ENCODE measurements at places on chromosomes 2 and 18.

- no peak for DNase-seq
These were observed 393.1 kb upstream of the SLC14A2 start for GRCh38 chr18:45222180-45222579.

- DNase-seq, result no peak
These were observed 177.5 kb downstream of the TMEM18 start for GRCh38 chr2:499726-500125.

DNA sequence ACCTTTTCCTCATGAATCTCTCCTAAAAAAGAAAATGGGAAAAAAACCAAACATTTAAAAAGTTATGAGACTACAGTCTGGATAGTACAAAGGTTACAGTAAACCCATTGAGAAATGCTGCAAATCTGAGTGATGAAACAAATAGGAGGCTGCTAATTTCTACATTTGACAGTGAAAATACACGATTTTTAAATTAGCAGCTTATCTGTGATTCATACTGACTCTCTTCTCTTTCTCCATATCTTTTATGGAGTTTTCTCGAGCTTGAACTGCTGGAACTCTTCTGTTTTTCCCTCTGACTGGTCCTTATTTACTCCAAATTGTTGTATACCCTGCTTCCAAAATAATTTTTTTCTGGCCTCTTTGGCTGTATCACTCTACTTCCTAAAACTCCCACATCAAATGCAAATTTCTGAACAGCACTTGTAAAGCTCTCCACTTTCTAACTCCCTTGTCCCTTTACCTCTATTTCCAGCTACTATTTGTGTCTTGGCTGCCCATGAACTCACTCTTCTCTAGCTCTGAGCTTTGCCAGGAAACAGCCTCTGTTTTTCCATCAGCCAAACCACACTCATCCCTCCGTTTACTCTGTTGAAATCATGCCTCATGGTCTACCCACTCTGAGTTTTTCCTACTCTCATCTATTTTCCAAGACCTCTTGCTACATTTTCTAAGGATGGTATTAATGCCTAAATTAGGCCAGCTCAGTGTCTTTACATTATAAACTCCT lies 73.7 kb downstream of the RBMS1 start:
- DNase-seq, result no peak

DNA sequence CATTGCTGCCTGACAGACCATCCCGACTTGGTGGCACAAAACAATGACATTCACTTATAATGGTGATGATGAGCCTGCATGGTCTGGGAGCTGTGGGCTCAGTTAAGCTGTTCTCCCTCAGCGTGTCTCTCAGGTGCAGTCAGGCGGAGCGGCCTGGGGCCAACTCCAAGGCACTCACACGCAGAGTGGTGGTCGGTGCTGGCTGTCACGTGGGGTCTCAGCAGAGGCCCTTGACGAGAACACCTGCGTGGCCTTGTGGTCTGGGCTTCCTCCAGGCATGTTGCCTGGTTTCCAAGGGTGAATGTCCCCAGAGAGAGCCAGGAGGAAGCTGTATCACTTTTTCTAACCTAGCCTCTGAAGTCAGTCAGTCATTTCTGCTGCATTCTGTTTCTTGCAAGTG lies 29.8 kb downstream of the ARMC9 start:
- no peak for DNase-seq

DNA sequence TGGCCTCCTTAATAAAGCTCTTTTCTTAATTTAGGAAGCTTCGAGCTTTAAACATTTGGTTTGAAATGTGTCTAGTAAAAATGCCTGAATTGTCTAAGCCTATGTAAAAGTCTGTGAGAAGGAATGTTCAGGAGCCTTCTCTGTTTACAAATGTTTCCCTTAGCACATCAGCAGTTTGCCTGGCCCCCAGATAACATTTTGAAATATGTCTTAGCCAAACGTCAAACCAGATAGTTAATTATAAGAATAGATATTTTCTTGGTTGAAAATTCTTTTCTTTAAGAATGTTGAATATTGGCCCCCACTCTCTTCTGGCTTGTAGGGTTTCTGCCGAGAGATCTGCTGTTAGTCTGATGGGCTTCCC lies 498.6 kb downstream of the CCDC85A start:
- DNase-seq, result no peak

GRCh38 chr2:64467096-64467843 lies 13.3 kb downstream of the LGALSL start:
- DNase-seq, result no peak

DNA sequence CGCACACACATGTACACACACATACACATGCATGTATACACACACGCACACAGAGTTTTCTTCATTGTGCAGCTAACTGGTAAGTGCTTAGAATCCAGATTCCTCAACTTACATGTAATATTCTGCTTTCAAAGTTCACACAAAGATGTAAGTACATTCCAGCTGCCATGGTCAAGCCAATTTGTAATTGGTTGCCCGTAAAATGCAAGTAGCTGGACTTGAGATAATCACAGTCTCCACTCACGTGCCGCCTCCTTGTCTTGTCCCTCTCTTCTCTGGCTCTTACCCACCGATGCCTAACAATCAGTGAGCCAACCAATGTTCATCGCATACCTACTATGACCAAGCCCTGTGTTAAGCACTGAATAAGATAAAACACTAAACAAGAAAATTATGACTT lies 77.8 kb downstream of the SOCS6 start:
- no peak for DNase-seq

DNA sequence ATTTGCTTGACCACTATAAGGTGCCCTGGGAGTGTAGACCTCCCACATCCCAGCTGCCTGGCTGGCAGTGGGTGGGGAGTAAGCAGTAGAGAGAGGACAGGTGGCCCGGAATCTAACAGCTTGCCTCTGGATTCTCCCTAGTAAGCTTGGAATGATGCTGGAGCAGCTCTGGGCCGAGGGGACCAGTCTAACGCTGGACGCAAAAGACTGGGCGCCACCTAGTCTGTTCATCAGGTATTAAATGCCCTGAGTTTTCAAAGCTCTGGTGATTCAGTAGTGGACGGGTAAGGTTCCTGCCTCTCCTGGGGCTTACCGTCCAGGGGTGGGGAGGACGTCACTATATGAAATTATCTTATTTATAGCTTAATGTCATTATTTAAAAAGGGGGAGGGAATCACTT lies 648 bp upstream of the LYPD6B start:
- DNase-seq, result no peak

- no peak for DNase-seq
These were observed 103.8 kb downstream of the RNF144A start for GRCh38 chr2:7020939-7021470.

- DNase-seq, result no peak
These were observed 1.0 kb upstream of the B4GALT6 start for GRCh38 chr18:31685097-31686082.

DNA sequence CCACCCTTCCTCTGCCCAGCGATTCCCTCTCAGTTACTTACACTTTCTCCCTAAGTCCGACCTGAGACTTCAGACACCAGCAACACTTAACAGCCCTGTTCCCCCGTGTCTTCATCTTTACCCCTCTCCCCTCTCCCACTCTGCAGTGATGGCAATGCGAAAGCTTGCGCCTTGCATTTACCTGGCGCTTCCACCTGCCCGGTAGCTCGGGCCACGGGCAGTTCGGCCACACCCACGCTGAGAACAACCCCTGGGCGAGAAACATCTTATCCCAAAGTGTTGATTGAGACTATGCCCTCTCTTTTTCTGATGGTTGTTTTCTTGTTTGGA lies 558 bp downstream of the DNAJC10 start:
- DNase-seq, result no peak

- DNase-seq, result no peak
These were observed 286.0 kb downstream of the TRIB2 start for GRCh38 chr2:13002536-13003331.

DNA sequence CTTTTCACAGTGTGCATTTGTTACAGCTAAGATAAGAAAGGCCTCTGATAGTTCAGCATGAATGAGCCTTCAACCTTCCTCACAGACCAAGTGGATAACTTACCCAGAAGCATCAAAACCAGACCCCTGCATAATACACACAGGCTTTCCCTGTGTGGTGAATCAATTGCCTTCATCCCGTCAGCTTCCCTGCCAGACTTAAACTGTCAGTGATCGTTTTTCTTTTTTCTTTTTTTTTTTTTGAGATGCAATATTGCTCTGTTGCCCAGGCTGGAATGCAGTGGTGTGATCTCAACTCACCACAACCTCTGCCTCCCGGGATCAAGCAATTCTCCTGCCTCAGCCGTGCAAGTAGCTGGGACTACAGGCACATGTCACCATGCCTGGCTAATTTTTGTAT lies 20.5 kb upstream of the SLC35F5 start:
- DNase-seq, result no peak

- DNase-seq, result no peak
These were observed 89.5 kb downstream of the COL6A3 start for GRCh38 chr2:237324405-237324831.

- DNase-seq, result no peak
These were observed 148.8 kb downstream of the ACKR3 start for GRCh38 chr2:236718207-236718992.

DNA sequence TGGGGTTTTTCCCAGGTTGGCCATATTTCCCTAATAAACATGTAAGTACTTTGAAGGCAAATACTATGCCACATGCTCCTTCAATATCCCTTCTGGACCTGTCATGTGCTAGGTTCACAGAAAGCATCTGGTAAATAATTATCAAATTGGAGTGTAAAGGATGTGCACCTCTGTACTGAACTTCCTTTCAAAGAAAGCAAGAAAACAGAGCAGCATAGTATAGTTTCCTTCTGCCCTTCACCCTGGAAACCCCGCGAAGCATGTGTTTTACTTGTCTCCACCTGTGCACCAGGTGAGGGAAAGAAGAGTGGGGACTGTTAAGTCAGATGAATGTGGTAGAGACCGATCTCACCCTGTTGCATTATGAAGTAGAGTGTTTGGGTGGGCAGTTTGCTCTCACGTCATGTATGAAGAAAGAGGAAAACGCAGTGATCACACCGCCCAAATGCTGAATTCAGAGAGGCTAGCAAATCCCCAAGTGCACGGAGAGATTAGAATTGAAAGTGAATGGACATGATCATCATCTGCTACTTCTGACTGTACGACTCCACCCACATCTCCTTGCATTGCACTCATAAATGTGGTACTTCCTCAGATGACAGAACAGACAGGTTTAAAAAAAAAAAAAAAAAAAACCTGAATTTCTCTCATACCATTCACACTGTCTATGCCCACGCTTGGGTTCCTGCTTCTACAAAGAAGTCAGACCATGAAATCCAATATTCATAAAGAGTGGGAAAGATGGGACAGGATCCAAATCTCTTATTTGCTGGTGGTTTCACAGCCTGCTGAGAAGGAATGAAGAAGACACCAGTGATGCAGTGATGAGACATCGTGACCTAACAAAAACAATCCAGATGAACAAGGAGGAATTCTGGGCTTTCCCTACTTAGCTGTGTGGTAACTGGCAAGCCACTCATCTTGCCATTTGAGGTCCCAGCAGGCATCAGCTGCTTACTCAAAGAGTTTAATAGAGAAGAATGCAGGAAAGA lies 448.6 kb downstream of the BCL11A start:
- no peak for DNase-seq

DNA sequence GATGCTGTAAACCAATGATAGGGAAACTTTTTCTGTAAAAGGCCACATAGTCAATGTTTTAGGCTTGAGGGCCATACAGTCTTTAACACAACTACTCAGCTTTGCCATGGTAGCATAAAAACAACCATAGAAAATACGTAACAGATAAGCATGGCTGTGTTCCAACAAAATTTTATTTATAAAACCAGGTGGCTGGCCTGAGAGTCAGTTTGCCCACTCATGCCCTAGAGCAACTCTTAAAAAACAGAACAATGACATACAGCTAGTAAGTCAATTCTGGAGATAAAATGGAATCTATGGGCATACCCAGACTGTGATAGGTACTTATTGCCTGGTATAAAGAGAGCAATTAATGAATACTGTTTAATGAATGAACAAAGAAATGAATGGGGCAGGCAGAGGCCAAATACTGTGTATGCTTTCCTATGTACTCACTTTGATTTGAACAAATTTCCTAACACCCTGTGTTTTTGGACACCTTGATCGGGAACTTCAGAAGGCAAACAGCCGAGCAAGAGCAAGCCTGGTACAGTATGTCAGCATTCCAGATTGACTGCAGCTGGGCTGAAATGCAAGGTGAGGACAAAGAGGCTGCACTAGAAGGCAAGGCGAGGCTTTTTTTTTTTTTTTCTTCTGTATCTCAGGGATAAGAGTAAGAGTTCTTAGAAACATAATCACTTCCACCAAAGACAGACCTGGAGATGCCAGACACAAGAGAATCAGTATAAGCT lies 315.3 kb downstream of the CLIP4 start:
- no peak for DNase-seq

DNA sequence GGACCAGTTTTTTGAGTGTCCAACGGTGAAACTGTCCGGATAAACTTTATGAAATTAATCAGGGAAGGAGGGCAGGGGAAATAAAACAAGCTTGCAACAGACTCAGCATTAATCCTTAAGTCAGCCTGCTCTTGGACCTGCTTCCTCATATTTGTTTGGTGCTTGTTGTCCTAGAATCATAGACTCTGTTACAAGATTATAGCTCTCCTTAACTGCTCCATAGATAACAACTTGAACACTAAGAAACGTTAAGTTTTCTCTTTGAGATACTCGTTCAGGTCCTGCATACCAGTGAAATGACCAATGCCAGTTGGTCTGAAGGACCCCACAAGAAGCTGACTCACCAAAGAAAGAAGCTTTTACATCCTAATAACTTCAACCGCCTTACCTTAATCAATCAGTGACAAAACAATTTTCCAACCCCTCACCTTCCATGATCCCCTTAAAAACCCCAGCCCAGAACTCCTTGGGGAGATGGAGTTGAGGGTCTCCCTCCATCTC lies 493.2 kb downstream of the PID1 start:
- no peak for DNase-seq

GRCh38 chr18:62301322-62301721 lies 23.8 kb upstream of the TNFRSF11A start:
- DNase-seq, result no peak

GRCh38 chr2:181128199-181128598 lies 147.8 kb downstream of the UBE2E3 start:
- DNase-seq, result no peak

GRCh38 chr2:157460384-157460837 lies 16.5 kb upstream of the CYTIP start:
- DNase-seq, result no peak

- DNase-seq, result no peak
These were observed 132.7 kb upstream of the NT5C1B start for GRCh38 chr2:18722101-18722500.

- no peak for DNase-seq
These were observed 14.5 kb downstream of the ATG16L1 start for GRCh38 chr2:233265899-233266431.

DNA sequence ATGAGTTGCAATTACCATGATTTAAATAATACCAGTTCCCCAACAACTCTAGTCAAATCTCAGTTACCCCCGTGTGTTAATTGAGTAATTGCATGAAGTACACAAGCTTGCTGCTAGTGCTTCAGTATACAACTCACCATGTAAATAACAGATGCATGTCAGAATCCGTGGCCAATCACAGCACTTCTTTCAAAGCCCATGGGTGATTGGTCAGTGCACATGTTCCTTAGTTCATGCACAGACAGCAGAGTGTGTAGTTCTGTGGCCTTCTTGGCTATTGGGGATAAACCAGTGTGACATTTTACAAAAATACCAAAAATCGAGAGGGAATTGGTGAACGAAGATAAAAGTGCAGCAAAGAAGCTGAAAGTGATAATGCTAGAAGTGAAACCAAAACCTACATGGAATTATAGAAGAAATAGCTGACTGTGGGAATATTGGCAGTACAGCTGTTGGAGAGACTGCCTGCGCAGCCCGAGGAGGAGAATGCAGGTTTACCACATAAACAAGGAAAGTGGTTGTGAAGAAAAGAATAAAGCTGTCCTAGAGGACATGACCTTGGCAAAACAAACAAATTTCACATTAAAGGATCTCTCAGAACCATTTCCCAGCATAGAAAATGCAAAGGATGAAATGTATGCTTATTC lies 59.4 kb downstream of the NEDD4L start:
- DNase-seq, result no peak
